Activated CD8-positive, alpha-beta T cell treated with anti-CD3 and anti-CD28 coated beads, Interleukin-2, amount 10 ng/mL, durations not matched to agents 7 days and 5 days (primary cell): ENCODE measurements at places on chromosomes 1 and 21. TPM values are rescaled to one million over a fixed set of nuclear protein-coding genes. Genes with fewer than 3 reads are reported as not detected.

Gene LRRC38
- total RNA-seq, result not detected

Gene RBM11
- 0.34 TPM for total RNA-seq

Gene OR2T29
- total RNA-seq, result not detected

Gene CFAP45
- total RNA-seq, result 0.34 TPM

Gene MSH4
- total RNA-seq, result 0.34 TPM

Gene LAMC2
- not detected for total RNA-seq

Gene LCA5L
- 0.47 TPM for total RNA-seq

DNA sequence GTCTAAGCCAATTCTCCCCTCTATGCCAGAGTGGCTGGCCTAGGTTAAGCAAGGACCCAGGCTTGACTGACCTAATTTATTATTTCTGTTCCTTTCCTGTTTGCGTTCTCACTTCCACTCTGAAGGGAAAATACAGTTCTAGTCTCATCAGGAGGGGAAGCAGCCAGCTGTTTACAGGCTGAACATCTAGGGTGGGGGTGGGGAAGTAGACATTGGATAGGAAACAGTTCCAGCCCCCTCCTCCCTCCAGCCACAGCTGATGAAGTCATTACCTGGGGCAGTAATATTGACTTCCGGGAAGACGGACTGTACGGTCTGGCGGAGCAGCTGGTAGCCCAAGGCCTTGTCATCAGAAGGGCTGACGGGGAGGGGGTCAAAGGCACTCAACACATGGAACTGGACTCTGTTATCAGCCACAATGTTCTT lies 17.6 kb downstream of the PM20D1 start:
- no peaks in the 10 kb centered on the region for H3K36me3 ChIP-seq
- no peak overlapping the region for H3K27ac ChIP-seq
- DNase-seq, result no peak
- no peaks in the 10 kb centered on the region for H3K27me3 ChIP-seq
- H3K4me1 ChIP-seq, result no peaks in the 10 kb centered on the region

GRCh38 chr1:243848165-243848857 lies 1.7 kb downstream of the AKT3 start:
- peaks cover 6% of the 10 kb centered on the region for H3K27me3 ChIP-seq
- peak overlapping the region; percentile 84 for H3K4me3 ChIP-seq
- no peak for DNase-seq

DNA sequence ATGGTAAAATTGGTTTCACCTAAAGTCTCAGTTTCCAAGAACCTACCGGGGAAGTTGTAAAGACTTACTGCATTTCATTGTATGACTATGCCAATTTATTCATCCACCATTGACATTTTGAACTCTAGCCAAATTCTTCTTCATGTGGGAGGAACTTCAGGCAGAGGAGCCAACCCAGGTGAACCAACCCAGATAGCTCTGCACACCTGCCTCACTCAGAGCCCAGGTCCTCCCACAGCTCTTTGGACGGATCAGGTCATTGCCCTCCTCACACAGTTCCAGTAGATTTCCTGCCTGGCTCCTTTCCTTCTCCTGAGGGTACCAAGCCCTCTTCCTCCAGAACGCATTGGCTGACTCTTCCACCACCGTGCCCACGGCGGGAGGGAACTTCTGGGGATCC lies 121.7 kb downstream of the DTL start:
- H3K4me3 ChIP-seq, result no peak overlapping the region
- peaks cover 2% of the 10 kb centered on the region for H3K27me3 ChIP-seq
- no peak overlapping the region for H3K27ac ChIP-seq
- H3K4me1 ChIP-seq, result peaks cover 31% of the 10 kb centered on the region

DNA sequence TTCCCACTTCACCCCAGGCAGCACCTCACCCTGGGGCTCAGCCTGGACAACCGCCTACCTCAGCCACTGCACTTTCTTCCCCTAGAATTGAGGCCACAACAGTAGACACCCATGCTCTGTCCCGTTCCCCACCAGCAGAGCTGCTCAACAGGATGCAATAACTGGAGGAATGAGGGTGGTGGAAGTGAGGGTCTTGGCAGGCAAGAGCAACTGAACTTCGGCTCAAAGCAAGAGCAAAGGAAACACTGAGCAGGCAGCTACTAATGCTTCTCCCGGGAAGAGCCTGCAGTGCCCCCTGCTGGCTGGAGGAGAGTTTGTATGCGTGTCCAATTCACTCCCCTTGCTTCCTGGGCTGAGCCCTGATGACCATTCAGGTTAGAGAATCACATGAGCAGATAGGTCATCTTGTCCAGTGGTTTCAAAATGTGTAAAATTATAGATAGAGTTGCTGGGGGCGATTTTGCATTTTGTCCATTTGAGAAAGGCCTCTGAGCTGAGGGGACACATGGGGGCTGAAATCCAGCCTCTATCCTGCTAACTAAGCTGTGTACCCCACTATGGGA lies 13.9 kb downstream of the NT5C1A start:
- H3K27me3 ChIP-seq, result peaks cover 10% of the 10 kb centered on the region
- peak overlapping the region; percentile 58 for H3K27ac ChIP-seq
- peaks cover 15% of the 10 kb centered on the region for H3K4me1 ChIP-seq
- peak overlapping the region; percentile 43 for H3K4me3 ChIP-seq
- DNase-seq, result peak; percentile 75
- H3K36me3 ChIP-seq, result no peaks in the 10 kb centered on the region

DNA sequence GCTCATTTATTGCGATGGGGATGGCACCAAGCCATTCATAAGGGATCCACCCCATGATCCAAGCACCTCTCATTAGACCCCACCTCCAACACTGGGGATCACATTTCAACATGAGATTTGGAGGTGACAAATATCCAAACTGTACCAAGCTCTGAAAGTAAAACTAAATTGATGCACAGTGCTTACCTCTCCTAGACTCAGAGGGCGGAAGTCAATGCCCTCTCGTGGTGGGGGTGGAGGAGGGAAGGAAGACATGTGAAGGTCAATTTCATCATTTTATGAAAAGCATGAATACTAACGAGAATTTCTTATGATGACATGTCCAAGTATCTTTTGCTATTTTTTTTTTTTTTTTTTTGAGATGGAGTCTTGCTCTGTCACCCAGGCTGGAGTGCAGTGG lies 120.0 kb downstream of the PGBD5 start:
- H3K36me3 ChIP-seq, result no peaks in the 10 kb centered on the region
- no peak overlapping the region for H3K4me3 ChIP-seq
- H3K4me1 ChIP-seq, result peaks cover 15% of the 10 kb centered on the region
- H3K27me3 ChIP-seq, result no peaks in the 10 kb centered on the region
- no peak overlapping the region for H3K27ac ChIP-seq

- DNase-seq, result no peak
- H3K27me3 ChIP-seq, result peaks cover 47% of the 10 kb centered on the region
- H3K27ac ChIP-seq, result no peak overlapping the region
Measured at GRCh38 chr1:25727088-25727487, 72.9 kb upstream of the SELENON start.

DNA sequence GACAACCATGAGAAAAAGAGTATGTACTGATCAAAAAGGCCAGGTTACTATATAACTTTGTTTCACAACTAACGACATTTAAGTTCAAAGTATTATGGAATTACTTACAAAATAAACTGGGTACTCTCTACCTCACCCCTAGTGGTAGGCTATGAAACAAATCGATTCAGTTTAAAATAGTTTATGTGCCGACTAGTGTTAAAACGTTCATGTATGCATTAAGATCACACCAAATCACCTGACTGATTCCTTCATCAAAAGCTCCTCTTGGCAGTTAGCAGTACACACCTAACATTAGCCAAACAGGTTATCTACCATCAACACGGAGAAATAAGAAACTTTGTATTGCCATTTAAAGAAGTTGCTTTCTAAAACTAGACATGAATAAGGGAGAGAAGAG lies 137.1 kb downstream of the AKT3 start:
- H3K27ac ChIP-seq, result no peak overlapping the region
- peaks cover 8% of the 10 kb centered on the region for H3K4me1 ChIP-seq
- no peak overlapping the region for H3K4me3 ChIP-seq
- no peak for DNase-seq
- no peaks in the 10 kb centered on the region for H3K36me3 ChIP-seq

- H3K36me3 ChIP-seq, result no peaks in the 10 kb centered on the region
- no peak overlapping the region for H3K27ac ChIP-seq
- no peaks in the 10 kb centered on the region for H3K27me3 ChIP-seq
Measured at GRCh38 chr1:79005945-79006344, 585 bp downstream of the ADGRL4 start.

GRCh38 chr1:109322974-109323373 lies 16.2 kb upstream of the MYBPHL start:
- no peak overlapping the region for H3K27ac ChIP-seq
- H3K4me1 ChIP-seq, result no peaks in the 10 kb centered on the region
- no peaks in the 10 kb centered on the region for H3K27me3 ChIP-seq
- DNase-seq, result no peak

DNA sequence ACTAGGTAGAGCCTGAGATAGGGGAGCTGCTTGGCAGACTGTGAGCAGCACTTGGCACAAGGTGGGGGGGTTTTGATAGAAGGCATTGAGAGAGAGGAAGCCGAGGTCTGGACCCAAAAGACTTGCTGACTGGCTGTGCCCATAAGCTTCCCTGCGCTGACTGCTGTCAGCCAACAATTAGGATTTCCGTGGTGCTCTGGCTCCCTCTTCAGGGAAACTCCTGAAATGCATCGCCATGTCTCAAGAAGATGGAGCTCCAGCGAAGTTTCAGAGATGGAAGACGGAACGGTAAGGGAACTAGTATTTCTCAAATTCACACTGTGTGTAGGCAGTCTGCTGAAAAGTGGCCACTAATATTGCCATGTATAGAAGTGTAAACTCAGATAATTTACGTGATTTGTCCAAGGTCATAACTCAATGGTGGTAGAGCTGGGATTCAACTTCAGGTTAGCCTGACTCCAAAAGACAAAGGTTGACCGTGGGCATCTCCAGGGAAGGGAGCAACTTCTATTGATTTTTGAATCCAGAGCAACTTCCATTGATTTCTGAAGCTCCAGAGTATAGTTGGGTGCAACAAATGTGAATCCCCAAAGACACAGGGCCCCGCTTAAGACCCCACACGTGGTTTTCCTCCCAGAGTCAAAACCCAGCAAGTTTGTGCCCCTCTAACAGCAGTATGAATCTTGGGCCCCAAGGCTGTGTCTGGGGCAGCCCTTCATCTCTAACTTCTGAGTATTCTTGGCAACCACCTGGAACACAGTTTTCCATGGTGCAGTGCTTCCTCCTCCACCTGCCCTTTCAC lies 44.5 kb upstream of the CRNN start:
- H3K4me1 ChIP-seq, result peaks cover 32% of the 10 kb centered on the region
- no peaks in the 10 kb centered on the region for H3K36me3 ChIP-seq
- DNase-seq, result peak; percentile 86
- H3K27me3 ChIP-seq, result peaks cover 5% of the 10 kb centered on the region
- no peak overlapping the region for H3K27ac ChIP-seq
- H3K4me3 ChIP-seq, result no peak overlapping the region

- H3K27me3 ChIP-seq, result no peaks in the 10 kb centered on the region
- peaks cover 6% of the 10 kb centered on the region for H3K4me1 ChIP-seq
- H3K27ac ChIP-seq, result no peak overlapping the region
Measured at GRCh38 chr1:8889925-8890785, 11.7 kb upstream of the ENO1 start.

DNA sequence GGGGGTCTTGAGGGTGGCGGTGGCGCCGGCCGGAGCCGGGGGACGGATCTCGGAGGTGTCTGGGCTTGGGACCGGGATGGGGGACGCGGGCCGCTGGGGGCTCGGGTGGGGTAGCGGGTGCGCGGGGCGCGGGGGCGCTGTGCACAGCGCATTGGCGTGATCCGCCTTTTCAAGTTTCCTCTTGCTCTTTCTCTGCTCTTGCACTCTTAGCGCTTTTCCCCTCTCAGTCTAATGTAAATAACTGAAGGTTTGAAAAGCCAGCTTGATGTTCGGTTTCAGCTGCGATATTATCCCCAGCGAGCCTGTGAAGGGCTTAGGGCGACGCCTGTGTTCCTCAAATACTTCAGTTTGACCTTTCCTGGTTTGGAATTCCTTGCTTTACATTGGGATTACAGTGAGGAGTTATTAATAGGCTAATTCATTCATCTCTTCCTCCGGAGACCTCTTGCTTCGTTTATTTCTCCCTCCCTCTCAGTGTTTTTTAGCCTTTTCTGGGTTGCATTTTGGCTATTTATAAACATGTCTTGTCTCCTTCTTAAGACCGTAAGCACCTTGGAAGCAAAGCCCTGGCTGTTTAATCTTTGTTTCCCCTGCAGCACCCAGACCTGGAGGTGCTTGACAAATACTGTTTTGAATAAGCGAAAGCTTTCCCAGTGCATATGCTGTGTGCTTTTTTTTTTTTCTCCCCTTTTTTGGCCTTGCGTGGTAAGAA lies 693 bp downstream of the RAB4A start:
- peak; percentile 55 for DNase-seq
- peak overlapping the region; percentile 86 for H3K27ac ChIP-seq
- no peaks in the 10 kb centered on the region for H3K27me3 ChIP-seq
- H3K4me3 ChIP-seq, result peak overlapping the region; percentile 84
- H3K36me3 ChIP-seq, result peaks cover 22% of the 10 kb centered on the region

- H3K27ac ChIP-seq, result no peak overlapping the region
- H3K36me3 ChIP-seq, result no peaks in the 10 kb centered on the region
- H3K4me3 ChIP-seq, result no peak overlapping the region
- DNase-seq, result no peak
Measured at GRCh38 chr1:243946253-243946652, 96.2 kb upstream of the AKT3 start.

DNA sequence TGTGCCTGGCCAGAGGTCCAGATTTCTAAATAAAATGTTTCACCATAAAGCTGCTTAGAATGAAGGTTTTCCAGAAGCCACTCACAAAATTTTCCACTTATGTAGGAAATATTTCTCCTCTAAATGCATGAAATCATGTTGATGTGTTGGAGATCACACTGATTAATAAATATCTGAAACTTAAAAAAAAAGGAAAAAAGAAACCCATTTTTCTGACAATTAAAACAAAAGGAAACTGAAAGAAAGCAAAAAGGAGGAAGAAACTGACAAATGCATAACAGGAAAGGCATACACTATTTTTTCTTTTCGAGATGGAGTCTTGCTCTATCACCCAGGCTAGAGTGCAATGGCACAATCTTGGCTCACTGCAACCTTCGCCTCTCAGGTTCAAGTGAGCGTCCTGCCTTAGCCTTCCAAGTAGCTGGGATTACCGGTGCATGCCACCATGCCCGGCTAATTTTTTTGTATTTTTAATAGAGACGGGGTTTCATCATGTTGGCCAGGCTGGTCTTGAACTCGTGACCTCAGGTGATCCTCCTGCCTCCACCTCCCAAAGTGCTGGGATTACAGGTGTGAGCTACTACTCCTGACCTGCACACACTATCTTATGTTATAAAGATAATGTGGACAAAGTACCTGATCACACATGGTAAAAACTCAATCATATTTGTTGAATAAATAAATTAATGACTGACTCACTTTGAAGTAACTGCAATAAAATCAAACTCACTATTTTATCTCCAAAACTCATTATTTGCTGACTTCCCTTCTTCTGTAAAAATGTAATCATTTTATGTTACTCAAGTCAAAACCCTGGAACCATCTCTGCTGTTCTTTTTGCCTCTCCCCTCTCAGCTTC lies 149.8 kb upstream of the NR5A2 start:
- DNase-seq, result no peak
- no peaks in the 10 kb centered on the region for H3K36me3 ChIP-seq
- H3K27ac ChIP-seq, result no peak overlapping the region
- H3K4me1 ChIP-seq, result no peaks in the 10 kb centered on the region

GRCh38 chr1:91850708-91851107 lies 35.2 kb downstream of the TGFBR3 start:
- no peaks in the 10 kb centered on the region for H3K4me1 ChIP-seq
- no peak for DNase-seq
- no peaks in the 10 kb centered on the region for H3K36me3 ChIP-seq
- H3K27ac ChIP-seq, result no peak overlapping the region
